Urothelium cell line (cell line): ENCODE measurements at places on chromosomes 16 and 17.

DNA sequence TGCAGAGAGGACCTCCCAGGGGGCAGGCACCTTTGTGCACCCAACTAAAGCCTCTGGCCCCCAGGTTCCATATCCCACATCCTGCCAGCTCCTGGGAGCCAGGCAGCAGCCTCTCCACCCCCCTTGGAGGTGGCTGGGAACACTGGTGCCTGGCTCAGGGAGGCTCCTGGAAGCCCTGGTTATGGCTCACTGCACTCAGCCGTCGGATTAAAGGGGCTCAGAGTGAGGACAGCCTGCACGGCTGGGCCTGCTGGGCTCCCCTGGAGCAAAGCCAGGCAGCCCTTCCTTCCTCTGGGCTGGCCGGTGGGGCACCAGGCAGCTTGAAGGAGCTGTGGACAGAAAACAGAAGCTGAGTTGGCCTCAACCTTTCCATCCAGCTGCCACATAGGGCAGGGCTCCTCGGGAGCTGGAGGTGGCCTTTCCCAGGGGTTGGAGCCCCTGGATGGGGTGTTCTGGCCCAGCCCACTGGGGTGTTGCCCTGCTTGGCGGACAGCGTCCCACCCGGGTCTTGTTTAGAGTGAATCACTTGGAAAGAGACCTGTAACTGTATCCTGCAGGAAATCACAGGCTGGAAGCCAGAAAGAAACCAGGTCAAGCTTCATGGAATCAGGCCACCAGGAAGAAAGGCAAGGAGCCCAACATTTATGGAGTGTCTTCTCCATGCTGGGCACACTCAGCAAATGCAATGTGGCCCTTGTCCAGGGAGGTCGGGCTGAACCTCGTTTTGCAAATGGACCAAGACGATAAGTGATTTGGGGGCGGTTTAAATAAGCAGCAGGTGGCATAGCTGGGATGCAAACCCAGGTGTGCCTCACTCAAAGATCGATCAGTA, 253.3 kb downstream of the SOX9 start:
- DNase-seq, result no peak

DNA sequence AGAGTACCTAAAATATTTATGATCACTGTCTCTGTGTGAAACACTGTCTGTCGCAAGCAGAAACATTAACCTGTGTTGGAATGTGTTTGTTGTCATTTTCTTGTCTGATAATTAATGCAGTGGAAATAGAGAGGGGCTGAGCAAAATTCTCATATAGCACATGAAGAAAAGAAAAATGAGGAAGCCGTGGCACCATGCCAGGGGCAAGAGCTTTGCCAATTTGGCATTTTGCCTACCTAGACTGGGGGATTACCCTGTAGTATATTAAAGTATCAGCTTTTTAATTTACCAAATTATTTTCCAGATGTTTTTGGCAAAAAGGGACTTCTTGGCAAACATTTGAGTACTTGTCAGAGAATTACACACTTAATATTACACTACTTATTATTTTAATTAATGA, 1326.6 kb upstream of the GOT2 start:
- no peak for DNase-seq

DNA sequence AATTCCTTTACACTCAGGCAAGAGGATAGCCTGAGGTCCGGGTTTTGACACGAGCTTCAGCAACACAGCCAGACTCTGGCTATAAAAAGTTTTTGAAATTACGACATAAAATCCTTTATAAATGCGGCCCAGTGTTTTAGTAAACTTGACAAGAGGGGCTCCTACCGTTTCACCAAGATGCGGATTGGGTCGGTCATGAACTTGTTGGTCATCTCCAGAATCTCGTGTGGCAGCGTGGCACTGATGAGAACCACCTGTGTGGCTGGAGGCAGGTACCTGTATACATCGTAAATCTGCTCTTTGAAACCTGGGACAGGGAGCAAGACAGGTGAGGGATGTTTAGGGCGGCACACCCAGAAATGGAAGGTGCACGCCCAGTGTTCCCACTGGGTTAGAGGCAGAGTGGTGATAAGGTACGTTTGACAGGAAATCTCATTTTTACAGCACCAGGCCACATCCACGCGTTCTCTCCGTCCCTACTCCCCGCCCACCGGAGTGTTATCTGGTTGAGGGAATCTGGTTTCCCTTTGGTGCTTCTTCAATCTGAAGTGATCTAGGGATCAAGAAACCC, 8.0 kb downstream of the EIF4A3 start:
- DNase-seq, result no peak

GRCh38 chr17:80812362-80813088, 179.1 kb upstream of the CHMP6 start:
- no peak for DNase-seq

DNA sequence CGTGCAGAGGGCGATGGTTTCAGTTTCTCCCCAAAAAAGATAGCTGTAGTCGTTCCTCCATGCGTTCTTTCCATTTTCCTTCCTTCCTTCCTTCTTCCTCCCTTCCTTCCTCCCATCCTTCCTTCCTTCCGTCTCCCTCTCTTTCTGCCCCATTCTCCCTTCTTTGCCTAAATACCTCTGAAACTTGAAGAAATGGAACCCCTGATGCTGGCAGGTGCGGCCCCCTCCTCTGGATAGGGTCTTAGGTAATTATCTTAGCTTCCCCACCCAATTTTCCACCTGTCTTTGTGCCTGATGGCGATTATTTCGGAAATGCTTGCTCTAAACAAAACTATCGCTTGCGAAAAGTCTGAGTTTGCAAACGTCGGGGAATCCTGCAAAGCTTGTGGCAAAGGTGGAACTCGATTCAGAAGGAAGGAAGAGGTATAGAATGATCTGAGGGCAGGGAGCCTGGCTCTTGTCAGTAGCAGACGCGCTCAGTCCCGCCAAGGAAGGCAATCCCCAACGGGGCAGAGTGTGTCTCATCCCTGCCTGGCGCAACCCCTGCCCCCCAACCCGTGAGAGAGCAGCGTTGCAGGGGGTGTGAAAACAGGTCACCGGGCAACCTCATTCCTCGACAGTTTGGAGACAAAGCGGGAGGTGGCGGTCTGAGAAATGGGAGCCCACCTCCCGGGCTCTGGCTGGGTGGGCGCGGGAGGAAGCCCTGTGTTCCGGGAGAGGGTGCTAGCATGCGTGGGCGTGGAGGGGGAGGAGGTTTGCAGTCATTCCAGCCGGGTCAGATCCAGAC, 2.9 kb upstream of the CBX8 start:
- no peak for DNase-seq

- DNase-seq, result no peak
Observed at GRCh38 chr17:51767287-51767686, 391.2 kb downstream of the CA10 start.

- DNase-seq, result no peak
Observed at GRCh38 chr17:42240201-42240600, 36.0 kb downstream of the STAT5B start.

- DNase-seq, result no peak
Observed at GRCh38 chr16:56966093-56966475, 4.3 kb downstream of the CETP start.

DNA sequence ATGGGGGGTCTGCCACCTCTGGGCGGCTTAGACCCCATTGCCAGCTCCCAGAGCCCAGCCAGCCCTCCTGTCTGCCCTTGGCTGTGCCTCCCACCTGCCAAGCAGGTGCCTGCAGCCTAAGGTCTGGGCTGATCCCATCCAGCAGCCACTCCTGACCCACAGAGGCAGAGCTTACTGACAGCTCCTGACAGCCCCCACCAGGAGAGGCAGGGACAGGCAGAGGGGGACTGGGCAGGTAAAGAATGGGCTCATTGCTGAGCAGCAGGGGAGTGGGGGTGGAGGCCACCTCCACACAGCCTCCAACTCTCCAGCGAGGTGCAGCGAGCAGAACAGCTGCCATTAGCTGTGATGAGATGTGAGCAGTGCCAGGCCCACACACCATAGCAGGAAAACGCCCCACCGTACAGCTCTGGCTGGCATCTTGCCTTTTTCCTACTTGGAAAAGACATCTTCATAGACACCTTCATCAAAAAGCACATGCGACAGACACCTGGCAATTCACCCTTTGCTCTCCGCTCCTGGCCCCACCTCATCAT, 164.4 kb downstream of the C16orf78 start:
- DNase-seq, result no peak

GRCh38 chr17:61393904-61394629, 5.6 kb upstream of the TBX2 start:
- DNase-seq, result no peak

DNA sequence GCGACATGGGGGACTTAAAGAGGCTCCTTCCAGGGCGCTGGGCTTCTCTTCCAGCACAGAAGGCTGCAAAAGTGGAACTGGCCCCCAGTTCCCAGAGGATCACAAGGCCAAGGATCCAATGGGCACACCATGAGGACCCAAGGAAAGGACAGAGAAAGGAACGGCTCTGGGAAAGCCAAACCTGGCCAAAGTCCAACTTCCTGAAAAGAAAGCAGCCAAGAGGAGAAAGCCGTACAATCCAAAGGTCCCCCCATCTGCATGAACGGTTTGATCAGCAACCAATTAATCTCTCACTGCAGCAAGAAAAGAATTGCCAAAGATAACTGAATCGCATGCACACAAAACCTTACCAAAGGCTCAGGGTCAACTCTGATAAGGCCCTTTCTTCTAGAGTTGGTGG, 19.8 kb upstream of the ICAM2 start:
- no peak for DNase-seq

DNA sequence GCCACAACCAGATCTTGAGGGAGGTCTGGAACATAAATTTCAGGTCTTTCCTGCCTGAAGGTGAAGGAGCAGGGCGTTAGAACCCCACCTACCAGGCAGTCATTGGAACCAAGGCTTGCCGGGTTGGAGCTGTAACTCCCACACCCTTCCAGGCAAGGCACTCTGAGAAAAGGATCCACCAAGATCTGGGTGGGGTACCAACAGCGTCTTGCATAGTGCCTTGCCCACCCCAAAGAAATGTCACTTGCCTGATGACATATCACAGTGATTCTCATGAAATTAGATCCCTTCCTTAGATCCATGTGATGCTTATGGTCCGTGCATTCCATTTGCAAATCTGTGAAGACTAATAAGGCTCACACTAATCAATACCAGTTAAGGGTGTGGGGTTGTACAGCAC, 201.3 kb downstream of the KATNIP start:
- DNase-seq, result no peak

- DNase-seq, result no peak
Observed at GRCh38 chr17:1870592-1870991, 40.8 kb downstream of the RPA1 start.

GRCh38 chr16:986925-987582, 5.5 kb downstream of the SOX8 start:
- DNase-seq, result no peak

GRCh38 chr16:72475688-72476087, 303.7 kb upstream of the PMFBP1 start:
- peak; percentile 6 for DNase-seq

DNA sequence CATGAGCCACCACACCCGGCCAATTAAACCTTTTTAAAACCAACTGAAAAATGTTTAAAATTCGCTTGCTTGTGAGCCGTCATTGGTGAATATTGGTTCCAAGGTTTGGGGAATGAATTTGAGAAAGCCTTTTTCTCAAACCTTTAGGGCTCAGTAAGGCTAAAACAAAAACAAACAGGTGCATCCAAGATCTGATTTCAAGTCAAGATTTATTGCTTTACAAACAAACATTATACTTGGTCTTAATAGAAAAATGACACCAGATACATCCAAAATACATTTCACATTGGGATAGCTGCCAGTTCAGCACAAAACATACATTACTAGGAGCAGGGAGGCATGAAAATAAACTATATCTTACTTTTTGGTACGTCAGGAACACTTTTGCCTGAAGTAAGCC, 5.4 kb downstream of the C17orf58 start:
- DNase-seq, result no peak

GRCh38 chr17:1498869-1499268, 6.4 kb upstream of the MYO1C start:
- no peak for DNase-seq

- DNase-seq, result no peak
Observed at GRCh38 chr17:77441130-77441920, 300.6 kb downstream of the SEC14L1 start.

GRCh38 chr17:63881935-63882601, at the start of gene GH2:
TSS of gene GH2 (minus strand) at chr17:63881944. CDS start at chr17:63881801, 143 bp downstream.
- peak; percentile 91 for DNase-seq

DNA sequence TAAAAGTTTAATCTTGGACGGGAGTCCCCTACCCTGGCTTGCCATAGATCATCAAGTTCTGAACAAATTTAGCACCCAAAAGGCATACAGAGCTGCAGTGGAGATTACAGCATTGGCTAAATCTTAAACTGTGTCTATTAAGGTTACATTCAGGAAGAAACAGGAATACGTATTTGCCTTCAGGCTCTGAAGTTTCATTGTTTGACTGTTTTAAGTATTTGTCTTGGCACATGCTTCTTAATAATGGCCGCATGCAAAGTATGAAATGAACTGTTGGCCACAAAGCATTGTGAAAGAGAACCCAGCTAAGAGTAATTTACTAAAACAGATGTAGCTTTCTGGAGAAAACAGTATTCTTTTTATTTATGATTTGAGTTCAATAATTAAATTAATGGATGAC, 63.9 kb upstream of the CNEP1R1 start:
- no peak for DNase-seq

GRCh38 chr16:67674851-67675578, 8.4 kb downstream of the C16orf86 start:
- no peak for DNase-seq

DNA sequence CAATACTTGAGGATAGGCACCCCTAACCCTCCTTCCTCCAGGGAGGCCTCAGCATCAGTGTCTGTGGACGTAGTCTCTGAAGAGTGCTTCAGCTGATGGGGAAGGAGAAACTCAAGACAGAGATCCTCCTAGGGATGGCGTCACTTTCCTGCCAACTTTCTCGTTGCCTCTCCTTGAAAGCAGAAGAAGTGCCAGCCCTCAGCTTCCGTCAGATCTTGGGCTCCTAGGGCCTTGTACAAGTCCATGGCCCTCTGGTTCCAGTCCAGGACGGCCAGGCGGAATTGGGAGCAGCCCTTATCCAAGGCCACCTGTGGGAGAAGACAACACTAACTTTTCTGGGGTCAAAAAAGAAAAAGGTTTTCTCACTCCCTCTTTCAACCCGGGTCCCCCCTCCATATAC, 1.3 kb downstream of the SAT2 start:
- no peak for DNase-seq

DNA sequence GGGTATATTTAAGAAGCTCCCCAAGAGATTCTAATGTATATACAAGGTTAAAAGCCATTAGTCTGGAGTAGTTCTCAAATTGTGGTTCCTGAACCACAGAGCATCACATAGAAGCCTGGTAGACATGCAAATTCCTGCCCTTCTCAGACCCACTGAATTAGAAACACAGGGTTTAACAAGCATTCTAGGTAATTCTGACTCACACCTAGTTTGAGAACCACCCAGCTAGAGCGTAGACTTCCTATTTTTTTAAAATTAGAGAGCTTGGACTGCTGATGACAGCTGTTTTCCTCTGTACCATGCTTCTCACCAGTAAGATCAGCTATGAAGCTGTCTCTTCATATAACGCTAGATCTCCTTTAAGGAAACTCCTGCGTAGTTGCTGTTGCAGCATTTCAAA, 50.6 kb downstream of the HS3ST3B1 start:
- no peak for DNase-seq

- no peak for DNase-seq
Observed at GRCh38 chr17:66863820-66864219, 28.9 kb downstream of the CACNG5 start.

DNA sequence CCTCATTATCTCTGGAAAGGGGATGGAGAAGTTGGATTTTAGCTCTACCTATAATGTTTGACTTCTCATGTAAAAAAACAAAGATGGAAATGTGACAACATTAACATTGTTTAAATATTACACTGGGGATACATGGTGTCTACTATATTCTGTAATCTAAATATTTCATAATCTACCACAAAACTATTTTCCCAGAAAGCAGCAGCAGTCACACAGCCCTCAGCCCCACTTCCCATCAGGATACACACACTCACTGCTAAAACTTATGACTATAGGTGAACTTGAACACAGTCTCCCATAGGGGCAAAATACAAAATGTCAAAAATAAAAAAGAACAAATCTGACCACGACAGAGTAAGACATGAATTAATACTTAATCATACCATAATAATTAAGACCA, 95.7 kb downstream of the KANSL1 start:
- no peak for DNase-seq
